ENCODE measurements at places on chromosomes 3 and 15. TPM values are rescaled to one million over a fixed set of nuclear protein-coding genes. Genes with fewer than 3 reads are reported as not detected.

DNA sequence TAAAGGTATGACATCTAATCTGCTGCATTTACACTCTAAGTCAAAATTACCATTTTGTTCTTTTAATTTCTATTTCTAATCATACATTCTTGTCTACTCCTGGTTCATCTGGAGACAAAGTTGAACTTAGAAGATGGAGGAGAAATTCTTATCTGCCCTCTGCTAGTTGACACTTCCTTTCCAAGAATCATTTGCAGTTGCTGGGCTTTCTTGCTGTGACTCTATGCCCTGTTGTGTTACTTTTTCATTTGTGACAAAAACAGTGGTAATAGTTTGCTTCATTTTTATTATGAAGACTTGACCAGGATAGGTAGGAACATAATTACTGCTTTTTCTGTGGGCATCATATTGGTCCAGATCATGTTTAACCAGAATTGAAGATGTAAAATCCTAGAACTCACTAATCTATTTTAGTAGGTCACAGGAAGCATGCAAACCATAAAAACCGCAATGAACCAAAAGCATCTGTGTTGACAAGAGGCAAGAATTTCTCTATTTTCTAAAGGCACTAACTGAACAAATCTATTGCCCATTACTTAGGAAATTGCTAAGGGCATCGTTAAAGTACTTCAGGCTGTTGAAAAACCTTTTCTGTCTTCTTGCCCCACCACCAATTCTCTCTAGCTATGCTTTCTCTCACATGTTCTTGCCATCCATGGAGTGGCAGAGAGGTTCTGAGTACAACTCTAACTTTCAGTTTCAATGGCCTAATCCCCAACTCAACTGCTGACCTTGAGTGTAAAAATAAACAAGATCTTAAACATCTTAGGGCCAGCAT, 4.2 kb upstream of the CCR2 start:
- DNase-seq, result no peak

GRCh38 chr3:5020242-5020722, 41.0 kb downstream of the BHLHE40 start:
- DNase-seq, result no peak

- peak; percentile 42 for DNase-seq
Observed at GRCh38 chr3:72338942-72339669, 509.1 kb downstream of the SHQ1 start.

DNA sequence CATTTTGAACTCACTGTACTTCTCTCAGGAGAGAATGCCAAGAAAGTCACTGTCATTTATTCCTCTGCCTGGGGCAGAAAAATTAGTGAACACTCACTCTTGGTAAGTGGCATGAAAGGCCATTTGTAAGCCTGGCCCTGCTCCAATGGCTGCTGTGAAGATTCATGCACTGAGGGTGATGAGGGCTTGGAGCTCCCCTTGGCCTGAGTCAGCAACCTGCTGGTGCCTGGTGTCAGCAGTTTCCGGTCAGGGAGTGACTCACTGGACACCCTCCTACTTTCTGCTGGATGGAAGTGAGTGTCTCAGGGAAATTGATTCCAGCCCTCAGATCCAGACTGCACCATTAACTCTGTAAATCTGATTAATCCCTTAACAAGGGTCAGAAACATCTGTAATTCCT, 37.6 kb downstream of the TRA2B start:
- no peak for DNase-seq

GRCh38 chr3:107740992-107741896, 218.5 kb downstream of the BBX start:
- DNase-seq, result peak; percentile 8

DNA sequence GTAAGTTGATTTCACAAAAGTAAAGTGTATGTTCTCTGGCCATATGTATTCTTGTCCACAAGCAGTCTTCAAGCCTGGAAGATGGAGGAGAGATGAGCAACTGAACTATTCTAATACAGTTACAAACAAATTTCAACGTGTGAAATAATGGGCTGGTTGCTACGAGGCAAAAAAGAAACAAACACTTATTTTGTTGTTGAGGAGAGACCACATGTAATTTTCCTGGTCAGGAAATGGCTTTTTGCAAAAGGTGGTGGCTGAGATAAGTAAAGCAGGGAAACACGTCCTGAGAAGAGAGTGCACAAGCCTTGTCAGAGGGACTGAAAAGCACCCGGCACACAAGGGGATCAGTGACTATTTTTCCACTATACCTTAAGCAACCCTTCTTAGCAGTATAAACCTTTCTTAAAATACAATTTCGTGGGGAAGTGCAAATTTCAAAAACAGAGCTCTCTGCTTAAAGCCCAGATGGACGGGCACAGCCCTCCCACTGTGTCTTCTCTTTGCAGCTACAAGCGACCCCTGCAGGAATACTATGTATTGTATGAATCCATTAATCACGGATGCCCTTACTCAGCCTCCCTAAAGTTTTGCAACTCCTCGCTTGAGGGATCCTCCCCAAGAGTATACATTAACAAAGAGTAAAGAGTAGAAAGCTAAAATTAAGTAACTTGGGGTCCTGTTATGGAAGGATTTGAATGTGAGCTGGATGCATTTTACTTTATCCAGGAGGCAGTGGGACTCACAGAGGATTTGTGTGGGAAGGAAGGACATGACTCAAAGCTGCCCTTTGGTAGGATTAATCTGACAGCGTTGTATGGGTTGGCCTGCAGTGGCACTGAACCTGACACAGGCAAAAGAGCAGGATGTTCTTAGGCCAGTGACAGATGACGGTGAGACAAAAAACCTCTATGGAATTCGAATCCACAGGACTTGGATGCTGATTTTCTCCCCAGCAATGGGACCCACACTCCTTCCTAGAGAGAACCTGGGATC, 253.7 kb downstream of the IL5RA start:
- DNase-seq, result no peak

GRCh38 chr3:141690431-141691072, 47.5 kb upstream of the RNF7 start:
- DNase-seq, result no peak

DNA sequence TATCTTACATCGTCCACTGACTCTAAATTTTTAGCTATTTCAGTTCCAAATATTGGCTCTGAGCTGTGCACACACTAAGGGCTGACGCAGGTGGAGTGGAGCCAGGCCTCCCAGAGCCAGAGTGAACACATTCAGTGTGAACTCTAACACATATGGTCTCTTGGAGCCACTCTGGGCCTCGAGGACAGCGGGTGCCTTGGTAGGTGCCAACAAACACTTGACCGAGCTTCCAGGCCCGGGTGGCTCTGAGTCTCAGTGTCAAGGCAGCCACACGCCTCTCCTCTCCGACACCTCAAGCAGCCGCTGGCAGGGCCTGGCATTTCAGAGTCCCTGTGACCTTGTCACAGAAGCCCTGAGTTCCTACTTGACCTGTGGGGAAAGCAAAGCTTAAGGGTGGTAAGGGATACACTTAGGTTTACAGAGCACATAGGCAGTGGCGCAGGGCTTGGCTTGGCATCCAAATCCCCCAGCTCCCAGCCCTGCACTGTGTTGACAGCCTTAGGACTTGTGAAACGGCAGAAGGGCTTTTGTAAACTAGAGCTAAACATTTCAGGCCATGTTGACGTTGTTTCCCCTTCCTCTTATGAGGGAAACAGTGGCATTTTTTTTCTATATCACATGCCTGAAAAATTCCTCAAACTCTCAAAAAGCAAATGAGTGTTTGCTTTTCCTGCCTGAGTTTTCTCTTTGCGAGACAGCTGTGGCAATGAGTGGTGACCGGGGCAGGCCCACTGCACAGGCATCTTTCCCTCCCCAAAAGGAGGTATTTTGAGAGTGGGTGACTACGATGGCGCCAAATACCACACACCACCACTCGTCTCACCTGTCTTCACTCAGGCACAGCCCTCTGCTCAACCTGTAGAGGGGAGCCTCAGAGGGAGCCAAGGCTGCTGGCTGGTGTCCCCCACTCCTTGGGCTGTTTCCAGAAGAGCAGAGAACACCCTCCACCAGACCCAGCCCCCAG, 60.8 kb downstream of the DAPK2 start:
- no peak for DNase-seq

DNA sequence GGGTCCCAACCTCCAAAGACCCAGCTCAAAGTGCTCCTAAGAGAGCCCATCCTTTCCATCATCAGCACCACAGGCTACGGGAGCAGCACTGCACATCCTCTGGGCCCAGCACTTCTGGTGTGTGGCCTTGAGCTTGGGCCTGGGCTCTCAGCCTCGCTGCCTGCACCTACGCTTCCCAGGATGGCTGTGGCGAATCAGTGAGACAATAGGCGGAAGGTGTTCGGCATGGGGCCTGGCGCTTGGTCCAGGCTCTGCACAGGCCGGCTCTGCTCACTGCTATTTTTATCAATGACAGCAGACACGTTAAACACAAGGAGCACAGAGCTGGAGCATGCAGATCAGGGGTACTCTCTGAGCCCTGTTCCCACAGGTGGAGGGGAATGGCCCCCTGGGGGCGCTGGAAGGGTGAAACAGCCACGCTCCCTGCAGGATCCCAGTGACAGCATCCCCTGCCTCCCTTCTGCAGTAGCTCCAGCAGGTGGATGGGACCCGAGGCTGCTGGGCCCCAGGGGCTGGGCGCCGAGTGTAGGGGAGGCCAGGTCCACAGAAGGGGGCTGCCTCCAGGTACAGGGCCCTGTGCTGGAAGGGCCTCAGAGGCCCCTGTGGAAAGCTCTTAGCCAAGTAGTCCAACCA, 90.0 kb upstream of the RPL32 start:
- no peak for DNase-seq

Gene SPG21
- polyA plus RNA-seq, result 121 TPM

Gene PLA2G4E
- polyA plus RNA-seq, result not detected

Gene SAMMSON
- not detected for polyA plus RNA-seq

Gene SLC27A2
- 53.6 TPM for polyA plus RNA-seq

Gene CHRD
- 19.0 TPM for polyA plus RNA-seq

Data from renal cortex interstitium (tissue), 15 donors.